ENCODE measurements at places on chromosomes 4 and X. TPM values are rescaled to one million over a fixed set of nuclear protein-coding genes. Genes with fewer than 3 reads are reported as not detected.

CENPE gene
- 23.6 TPM for total RNA-seq

SPANXC gene
- total RNA-seq, result not detected

PDK3 gene
- 8.6 TPM for total RNA-seq

EGFL6 gene
- not detected for total RNA-seq

GAB1 gene
- total RNA-seq, result 10.4 TPM

BEX2 gene
- total RNA-seq, result 7.8 TPM

CLTRN gene
- 0.32 TPM for total RNA-seq

REELD1 gene
- total RNA-seq, result not detected

STOX2 gene
- total RNA-seq, result 0.75 TPM

NXF2B gene
- total RNA-seq, result not detected

NDNF gene
- total RNA-seq, result not detected

RADX gene
- 2.9 TPM for total RNA-seq

ANTXR2 gene
- total RNA-seq, result 161 TPM

TMEM271 gene
- total RNA-seq, result not detected

PDGFC gene
- 36.6 TPM for total RNA-seq

CYSLTR1 gene
- total RNA-seq, result not detected

SRPX gene
- 129 TPM for total RNA-seq

SUPT20HL1 gene
- not detected for total RNA-seq

CHST7 gene
- 1.6 TPM for total RNA-seq

PDZD4 gene
- total RNA-seq, result 0.04 TPM

SPANXD gene
- not detected for total RNA-seq

GATA1 gene
- not detected for total RNA-seq

RTL5 gene
- total RNA-seq, result 0.14 TPM

XAGE1B gene
- total RNA-seq, result not detected

HSD17B13 gene
- not detected for total RNA-seq

HTRA3 gene
- not detected for total RNA-seq

OGT gene
- total RNA-seq, result 42.1 TPM

XKRX gene
- total RNA-seq, result 0.14 TPM

PABPC1L2B gene
- not detected for total RNA-seq

CLDN2 gene
- not detected for total RNA-seq

TEC gene
- total RNA-seq, result 0.24 TPM

MMRN1 gene
- not detected for total RNA-seq

SLC6A14 gene
- total RNA-seq, result 0.20 TPM

MAGEA1 gene
- total RNA-seq, result not detected

TIMM8A gene
- total RNA-seq, result 17.1 TPM

FGA gene
- total RNA-seq, result not detected

ANK2 gene
- 0.60 TPM for total RNA-seq

MAGEB1 gene
- not detected for total RNA-seq

PFKFB1 gene
- 0.17 TPM for total RNA-seq

NKAP gene
- total RNA-seq, result 5.3 TPM

TMPRSS11D gene
- total RNA-seq, result 0.99 TPM

GLRB gene
- total RNA-seq, result 1.2 TPM

OPN1MW gene
- not detected for total RNA-seq

MAGEA2B gene
- total RNA-seq, result not detected

SASH3 gene
- not detected for total RNA-seq

All from foreskin keratinocyte (primary cell).